ENCODE measurements at places on chromosomes 6 and 20.

GRCh38 chr20:62591591-62591990 lies 50.7 kb upstream of the SLCO4A1 start:
- DNase-seq, result no peak

GRCh38 chr6:1971612-1972011 lies 273.8 kb downstream of the GMDS start:
- no peak for DNase-seq

GRCh38 chr20:38321959-38322598 lies 18.1 kb downstream of the BPI start:
- DNase-seq, result peak; percentile 54

DNA sequence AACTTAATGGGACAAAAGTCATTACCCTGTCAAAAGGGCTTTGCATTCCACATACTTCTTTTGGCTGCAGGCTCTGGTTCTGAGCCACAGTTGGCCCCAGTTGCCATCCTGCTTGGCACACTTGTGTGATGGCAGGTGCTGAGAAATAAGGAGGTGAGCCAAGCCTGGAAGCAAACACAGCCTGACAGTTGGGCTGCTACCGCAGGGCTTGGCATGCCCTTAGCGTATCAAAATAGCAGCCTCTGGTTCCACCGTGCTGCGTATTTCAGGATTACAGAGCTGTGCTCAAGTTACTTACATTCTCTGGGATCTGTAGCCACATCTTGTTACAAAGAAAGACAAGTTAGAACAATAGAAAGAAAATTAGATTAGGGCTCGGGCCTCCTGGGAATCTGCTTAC lies 11.1 kb downstream of the MTHFD1L start:
- DNase-seq, result no peak

DNA sequence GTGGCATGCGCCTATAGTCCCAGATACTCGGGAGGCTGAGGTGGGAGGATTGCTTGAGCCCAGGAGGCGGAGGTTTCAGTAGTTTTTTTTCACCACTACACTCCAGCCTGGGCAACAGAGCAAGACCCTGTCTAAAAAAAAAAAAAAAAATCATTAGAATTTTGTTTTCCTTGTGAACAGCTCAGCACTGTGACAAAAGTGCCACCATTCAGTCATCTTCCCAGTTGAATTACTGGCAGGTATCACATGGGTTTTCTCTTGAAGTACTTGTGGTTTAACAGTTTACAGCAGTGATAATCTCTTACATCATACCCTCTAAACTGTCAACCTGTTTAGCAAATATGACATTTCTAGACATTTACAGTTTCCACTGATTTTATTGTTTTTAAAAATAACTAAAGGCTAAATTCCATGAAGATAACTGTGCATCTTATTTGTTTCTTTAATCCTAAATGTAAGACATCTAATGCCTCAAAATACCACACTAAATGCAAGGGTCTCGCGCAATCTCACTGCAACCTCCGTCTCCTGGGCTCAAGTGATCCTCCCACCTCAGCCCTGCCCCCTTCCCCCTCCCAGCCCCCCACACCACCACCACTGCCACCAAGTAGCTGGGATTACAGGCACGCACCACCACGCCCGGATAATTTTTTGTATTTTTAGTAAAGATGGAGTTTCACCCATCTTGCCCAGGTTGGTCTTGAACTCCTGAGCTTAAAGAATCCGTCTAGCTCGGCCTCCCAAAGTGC lies 7.0 kb downstream of the TRPC4AP start:
- DNase-seq, result no peak

All from kidney tubule cell (primary cell).